Right kidney (tissue), 9 donors: ENCODE measurements at places on chromosomes 3 and 15.

GRCh38 chr3:161950318-161950868, 453.8 kb downstream of the OTOL1 start:
- no peak for DNase-seq

DNA sequence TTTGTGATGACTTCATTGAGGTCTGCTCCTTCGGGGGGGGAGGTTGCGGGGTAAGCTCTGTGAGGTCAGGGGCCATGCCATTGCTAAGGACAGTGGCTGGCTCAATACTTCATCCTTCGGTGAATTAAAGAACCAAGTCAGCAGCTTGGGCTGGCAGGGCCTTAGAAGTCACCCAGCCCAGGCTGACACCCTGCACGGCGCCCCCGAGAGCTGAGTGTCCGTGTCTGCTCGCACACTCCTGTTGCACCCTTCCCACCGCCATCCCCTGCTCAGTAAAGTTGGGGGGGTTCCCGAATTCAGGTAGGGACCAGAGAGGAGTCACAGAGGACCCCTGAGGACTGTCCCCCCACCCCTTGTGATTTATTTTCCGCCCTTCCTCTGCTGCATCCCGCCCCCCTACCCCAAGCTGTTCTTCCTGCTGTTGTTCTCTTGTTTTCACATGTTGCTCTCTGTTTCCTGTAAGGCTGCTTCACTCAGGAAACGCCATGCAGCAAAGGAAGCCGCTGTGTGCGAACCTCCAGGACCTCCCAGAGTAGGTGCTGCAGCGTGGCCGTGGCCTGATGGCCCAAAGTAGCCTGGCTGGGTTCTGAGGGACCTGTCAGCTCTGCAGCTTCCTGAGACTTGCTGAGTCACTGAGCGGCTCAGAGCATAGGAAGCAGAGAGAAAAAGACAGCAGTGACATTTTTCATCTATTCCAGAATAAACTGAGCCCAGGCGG, 14.4 kb downstream of the EFCC1 start:
- no peak for DNase-seq

DNA sequence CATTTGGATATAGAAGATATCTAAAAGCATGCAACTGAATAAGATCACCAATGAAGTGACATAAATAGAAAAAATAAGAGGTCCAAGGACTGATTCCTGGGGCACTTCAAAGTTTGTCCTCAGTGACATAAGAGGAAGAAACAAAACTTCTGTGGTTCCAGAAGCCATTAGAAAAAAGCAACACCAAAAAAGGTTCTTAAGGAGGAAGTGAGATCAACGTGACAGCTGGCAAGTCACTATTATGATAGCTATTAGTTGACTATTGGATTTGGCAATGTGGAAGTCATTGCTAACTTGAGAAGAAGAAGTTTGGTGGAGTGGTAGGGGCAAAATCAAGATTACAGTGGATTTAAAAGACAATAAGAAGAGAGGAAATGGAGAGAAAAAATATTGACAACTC, 1098.3 kb downstream of the NAALADL2 start:
- DNase-seq = no peak

GRCh38 chr3:16816048-16816780, 68.5 kb upstream of the PLCL2 start:
- no peak for DNase-seq

GRCh38 chr3:138902171-138902570, 44.8 kb downstream of the FOXL2 start:
- no peak for DNase-seq

DNA sequence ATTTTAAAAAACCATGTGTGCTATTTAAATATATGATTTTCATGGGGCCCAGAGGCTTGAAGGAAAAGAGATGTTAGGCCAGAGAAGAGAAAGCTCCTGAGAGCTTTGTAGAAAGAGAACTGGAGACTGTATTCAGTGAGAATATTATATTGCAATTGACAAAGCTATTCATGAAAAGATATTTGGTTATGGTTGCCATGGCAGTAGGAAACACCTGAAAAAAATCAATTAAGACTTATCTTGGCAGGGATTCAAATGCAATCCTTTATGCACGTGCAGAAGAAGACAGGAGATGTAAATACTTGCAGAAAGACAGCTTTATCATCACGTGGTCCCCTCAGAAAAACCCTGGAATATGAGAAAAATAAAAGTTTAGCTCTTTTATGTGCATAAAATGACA, 636.0 kb upstream of the TBL1XR1 start:
- DNase-seq = no peak

- DNase-seq = no peak
These were observed 7.4 kb upstream of the IQSEC1 start for GRCh38 chr3:13080591-13080990.

GRCh38 chr15:37204692-37205091, 104.3 kb upstream of the MEIS2 start:
- no peak for DNase-seq

DNA sequence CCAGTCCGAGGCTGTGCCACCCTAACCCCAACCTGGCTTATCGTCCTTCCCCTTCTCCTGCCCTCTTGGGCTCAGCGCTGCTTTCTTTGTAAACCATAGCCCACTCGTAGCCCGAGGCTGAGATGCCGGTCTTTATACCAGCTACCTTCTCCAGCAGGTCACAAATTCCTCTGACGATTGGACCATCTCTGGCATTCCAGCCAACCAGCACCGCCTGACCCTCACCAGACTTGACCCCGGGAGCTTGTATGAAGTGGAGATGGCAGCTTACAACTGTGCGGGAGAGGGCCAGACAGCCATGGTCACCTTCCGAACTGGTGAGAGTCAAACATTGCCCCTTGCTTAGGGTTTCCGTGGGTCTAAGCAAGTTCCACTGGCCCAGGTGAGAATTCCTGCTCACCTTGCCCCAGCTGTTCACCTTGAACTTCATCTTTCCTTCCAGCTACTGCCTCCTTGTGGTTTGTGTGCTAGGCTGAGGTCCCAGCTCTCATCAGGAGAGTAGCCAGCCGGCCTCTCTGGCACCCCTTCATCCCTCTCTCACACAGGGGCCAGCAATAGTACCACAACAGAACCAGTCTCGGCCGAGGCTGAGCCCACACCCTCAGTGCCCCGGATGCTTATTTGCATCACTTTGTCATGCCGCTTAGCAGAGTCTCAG, 66.7 kb downstream of the BOC start:
- no peak for DNase-seq

DNA sequence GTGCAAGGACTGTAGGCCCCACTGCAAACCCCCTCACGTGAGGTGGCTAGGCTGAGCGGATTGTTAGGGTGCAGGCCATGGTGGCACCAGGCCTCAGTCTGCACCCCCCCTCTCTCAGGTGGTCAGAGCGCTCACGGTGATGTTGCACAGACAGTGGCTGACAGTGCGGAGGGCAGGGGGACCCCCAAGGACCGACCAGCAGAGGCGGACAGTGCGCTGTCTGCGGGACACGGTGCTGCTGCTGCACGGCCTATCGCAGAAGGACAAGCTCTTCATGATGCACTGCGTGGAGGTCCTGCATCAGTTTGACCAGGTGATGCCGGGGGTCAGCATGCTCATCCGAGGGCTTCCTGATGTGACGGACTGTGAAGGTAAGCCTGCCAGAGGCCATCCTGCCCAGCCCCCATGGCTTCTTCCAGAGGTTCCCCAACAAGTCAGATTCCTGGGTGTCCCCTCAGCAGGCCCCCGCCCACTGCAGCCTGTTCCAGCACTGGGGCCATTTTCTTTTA, 18.2 kb downstream of the ATRIP start:
- no peak for DNase-seq

GRCh38 chr3:139601191-139601961, 61.8 kb upstream of the RBP1 start:
- DNase-seq = no peak

- DNase-seq = no peak
These were observed 294.0 kb upstream of the SOX2 start for GRCh38 chr3:181417748-181418147.

GRCh38 chr3:188946351-188947240, 225.2 kb upstream of the TPRG1 start:
- no peak for DNase-seq

DNA sequence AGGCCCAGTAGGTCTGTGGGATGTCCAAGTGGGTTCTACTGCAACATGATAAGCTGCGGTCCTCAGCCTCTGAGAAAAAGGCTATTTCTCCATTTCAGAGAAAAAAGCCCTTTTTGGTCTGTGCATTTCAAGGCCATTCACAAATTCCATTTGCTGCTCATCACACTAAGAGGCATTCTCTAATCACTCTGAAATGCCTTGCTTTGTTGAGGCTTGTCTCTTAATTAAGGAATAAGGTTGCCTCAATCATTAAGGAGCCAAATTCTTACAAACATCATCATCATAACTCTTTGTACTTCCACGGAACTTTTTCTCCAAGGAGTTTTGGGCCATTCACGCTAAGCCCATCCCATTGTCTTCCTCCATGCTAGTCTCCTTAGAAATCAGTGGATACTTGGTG, 74.4 kb downstream of the BOC start:
- no peak for DNase-seq

DNA sequence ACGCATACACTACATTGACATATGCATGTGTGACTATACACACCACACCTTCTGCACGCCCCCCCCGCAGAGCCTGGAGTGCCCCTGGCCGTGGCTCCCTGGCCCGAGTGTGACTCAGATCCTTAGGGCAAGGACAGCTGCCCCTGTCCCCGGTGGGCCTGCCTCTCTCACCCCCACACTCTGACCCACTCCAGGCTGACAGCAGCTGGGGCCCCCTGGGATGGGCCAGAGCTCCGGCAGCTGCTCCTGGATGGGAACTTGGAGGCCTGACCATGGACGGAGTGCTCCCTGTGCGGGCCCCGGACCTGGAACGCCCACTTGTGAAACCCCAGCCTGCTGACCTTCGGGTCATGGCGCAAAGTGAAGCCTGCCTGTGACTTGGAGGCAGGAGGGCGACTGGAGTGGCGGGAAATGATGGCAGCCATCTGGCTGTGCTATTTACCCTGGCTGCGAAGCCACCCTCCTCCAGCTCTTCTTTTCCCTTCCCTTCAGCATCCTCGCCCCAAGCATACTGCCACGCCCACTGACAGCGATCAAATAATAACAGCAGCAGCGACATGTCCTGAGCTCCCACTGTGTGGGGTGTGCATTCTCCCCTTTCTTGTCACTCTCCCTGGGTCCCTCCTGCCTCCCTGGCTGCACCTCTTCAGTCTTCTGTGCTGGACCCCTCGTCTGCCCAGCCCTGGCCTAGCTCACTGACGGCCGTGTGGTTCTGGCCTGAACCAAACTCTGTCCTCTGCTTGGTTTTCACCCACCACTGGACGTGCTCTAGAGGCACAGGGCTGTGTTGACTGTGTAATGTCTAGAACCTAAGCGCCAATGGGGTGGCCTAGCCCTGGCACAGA, 90.7 kb upstream of the MEF2A start:
- DNase-seq = peak; percentile 63

DNA sequence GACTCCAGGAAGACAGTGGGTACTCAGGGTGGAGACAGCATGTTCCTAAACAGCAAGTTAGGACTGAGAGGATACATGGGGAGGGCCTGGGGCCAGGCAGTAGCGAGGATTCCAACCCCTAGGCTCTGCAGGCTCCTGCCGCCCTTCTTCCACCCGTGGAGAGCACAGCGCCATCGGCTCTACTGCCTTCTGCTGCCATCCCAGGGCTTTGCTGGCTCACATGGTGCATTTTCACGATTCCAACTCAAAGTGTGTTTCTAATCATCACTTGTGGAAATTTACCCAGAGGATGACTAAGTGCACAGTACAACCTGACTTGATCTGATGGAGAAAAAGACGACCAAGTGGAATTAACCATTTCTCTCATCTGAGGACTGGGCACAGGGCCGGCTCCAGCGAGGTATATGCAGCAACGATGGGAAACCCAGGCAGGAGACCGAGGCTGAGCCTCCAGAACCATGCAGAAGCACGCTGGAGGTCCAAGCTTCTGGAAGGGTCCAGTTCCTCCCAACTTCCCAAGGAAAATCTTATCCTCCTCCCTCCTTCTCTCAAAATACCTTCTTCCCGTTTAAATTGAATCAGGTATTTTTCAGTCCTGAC, 104.6 kb downstream of the LRIG1 start:
- no peak for DNase-seq

- no peak for DNase-seq
These were observed 46.6 kb upstream of the TBC1D21 start for GRCh38 chr15:73826711-73827251.

DNA sequence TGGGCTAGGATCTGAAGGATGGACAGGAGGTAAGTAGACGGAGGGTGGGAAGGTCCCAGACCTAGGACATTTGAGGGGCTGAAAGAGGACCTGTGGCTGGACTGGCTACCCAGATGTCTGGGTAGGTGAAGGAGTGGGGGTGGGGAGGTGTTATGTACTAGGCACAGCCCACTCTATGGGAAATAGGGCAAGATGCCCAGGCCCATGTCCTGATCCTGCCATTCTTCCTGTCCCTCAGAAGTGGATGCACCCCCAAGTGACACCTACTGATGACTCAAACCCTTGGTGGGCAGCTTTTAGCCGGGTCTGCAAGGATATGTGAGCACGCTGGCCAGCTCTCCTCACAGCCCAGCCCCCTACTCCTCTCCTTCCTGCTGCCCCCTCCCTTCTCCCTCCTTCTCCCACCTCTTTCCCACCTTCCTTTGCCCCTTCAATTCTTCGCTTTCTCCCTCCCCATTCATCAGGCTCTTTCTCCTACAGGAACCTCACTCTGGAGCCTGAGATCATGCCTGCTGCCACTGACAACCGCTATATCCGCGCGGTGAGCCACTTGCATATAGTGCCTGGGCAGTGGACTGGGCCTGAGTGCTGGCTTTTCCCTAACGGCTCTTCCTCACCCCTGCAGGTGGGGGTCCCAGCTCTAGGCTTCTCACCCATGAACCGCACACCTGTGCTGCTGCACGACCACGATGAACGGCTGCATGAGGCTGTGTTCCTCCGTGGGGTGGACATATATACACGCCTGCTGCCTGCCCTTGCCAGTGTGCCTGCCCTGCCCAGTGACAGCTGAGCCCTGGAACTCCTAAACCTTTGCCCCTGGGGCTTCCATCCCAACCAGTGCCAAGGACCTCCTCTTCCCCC, 5.2 kb downstream of the ACY1 start:
- no peak for DNase-seq

DNA sequence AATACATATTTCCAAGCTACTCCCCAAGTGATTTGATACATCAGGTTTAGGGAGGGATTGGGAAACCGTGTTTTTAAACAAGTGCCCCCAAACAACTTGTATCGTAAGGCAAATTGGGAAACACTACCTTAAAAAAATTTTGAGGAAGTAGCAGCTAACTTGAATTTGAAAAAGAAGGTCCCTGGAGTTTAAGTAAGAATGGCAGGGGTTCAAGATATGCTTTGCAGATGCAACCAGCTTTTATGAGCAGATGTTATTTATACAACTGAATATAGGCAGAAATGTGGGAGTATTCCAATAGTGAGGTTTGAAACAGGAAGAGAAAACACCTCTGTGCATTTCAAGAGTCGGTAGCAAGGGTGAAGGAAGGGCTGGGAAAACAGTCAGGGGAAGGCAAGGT, 139.6 kb downstream of the IL20RB start:
- no peak for DNase-seq

DNA sequence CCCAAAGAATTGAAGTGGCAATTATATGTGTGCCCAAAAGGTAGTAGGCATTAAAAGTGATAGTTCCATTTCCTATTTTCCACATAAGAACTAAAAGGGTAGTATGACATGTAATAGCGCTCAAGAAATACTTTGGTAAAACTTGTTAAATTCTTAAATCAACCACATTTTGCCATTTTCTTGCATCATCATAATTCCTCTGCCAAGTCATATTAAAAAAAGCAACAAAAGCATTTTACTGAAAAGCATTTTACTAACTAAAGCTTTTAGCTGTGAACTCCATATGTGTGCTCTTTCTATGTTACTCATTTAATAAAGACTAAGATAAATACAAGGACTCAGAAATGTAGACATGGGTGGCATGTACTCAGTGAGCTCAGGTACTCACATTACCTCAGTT, 70.1 kb downstream of the GPR160 start:
- DNase-seq = no peak

GRCh38 chr15:67253549-67254237, 768 bp downstream of the AAGAB start:
- no peak for DNase-seq
